ENCODE measurements at places on chromosomes 5 and 9.

DNA sequence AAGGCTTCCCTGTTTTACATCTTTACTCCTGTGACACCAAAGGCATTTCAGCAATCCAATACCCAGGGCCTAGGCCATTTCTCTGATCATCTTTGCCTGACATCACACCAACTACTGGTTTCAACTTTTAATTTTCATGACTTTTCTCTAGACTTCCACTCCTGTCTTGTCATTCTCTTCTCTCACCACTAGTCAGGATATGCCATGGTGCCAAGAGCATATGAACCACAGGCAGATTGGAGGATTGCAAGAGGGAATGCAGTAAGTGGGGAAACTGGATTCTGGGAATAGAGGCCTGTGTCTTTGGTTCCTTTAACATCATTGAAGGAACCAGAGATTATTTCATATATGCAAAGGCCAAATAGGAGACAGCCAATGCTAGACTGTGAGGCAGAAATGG is 69.3 kb downstream of the ANKRD31 start:
- DNase-seq, result no peak

DNA sequence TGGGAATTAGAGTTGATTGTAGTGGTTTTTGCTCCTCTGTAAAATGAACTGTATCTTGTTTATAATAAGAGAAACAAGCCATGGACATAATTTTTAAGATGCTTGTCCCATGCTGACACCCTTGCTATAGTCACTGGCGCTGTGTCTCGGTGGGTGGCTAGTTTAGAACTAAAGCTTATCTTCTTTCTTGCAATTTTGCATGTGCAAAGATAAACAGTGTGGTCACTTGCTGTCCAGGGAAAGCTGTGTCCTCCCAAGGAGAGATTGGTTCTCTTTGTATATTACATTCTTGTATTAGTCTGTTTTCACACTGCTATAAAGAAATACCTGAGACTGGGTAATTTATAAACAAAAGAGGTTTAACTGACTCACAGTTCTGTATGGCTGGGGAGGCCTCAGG is 143.8 kb downstream of the MELK start:
- DNase-seq, result no peak

GRCh38 chr5:135094339-135095051 is 60.5 kb upstream of the PITX1 start:
- DNase-seq, result no peak

- no peak for DNase-seq
Observed at GRCh38 chr9:119074017-119074416, 295.2 kb downstream of the BRINP1 start.

GRCh38 chr9:72590824-72591223 is 69.4 kb downstream of the TMC1 start:
- no peak for DNase-seq

DNA sequence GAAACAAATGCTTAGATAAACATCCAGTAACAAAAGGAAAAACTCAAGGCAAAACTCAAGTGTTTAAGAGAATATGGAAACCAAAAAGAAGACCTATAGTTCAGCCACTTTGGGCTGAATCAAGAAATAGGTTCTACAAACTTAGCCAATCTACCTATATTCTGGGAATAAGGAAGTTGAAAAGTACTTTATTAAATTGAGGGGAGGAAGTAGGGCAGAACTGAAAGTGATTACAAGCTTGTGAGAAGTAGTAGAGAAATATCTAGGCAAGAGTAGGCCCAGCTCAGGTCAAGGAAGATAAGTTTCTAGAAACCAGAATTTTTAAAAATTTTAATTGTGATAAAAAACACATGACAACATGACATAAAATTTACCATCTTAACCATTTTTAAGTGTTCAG is 384.8 kb upstream of the PCSK5 start:
- no peak for DNase-seq

DNA sequence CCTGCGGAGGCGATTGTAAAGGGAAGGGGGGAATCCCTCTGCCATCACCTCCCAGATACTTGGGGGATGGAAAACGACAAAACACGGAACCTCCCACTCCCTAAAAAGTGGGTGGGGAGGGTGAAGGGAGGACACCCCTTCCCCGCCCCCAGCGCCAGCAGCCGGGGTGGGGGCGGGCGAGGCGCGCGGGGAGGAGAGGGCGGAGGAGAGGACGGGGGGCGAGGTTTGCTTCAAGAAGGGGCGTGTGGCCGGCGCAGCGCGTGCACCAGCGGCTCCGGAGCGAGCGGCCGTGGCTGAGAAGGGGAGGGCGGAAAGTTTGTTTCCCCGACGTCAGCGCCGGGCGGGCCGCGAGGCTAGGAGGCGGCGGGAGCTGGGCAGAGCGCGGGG is at the start of gene PRRX2:
PRRX2 (plus strand) TSS at position 259 of the 387 bp plus-strand sequence. CDS start 221 bp downstream, outside the sequence.
- DNase-seq, result no peak

DNA sequence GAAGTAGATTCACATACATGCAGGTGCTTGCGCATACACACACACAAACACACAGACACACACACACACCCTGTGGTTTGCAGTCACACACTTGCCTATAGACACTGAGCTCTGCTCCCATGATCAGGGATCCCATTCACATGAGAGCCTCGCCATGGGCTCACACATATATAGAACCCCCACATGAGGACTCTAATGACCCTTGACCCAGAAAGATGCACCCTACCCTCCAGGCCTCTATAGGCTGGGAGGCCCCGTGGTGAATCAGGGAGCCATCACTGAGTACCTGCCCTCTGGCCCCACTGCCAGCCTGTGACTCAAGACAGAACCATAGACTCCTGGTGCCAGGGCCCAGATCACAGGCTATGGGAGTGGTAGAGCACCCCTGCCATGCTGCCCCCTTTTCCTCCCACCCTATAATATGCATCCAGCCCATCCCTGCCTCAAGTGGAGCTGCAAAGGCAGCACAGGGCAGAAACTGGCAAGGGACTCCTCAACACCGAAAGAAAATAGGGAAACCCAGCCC is 3.3 kb upstream of the AQP3 start:
- no peak for DNase-seq

GRCh38 chr5:35073160-35073559 is 25.4 kb upstream of the AGXT2 start:
- DNase-seq, result no peak

- DNase-seq, result no peak
Observed at GRCh38 chr5:80296121-80296520, 23.7 kb upstream of the SPZ1 start.

GRCh38 chr9:133713960-133714495 is 24.1 kb downstream of the SARDH start:
- DNase-seq, result no peak

DNA sequence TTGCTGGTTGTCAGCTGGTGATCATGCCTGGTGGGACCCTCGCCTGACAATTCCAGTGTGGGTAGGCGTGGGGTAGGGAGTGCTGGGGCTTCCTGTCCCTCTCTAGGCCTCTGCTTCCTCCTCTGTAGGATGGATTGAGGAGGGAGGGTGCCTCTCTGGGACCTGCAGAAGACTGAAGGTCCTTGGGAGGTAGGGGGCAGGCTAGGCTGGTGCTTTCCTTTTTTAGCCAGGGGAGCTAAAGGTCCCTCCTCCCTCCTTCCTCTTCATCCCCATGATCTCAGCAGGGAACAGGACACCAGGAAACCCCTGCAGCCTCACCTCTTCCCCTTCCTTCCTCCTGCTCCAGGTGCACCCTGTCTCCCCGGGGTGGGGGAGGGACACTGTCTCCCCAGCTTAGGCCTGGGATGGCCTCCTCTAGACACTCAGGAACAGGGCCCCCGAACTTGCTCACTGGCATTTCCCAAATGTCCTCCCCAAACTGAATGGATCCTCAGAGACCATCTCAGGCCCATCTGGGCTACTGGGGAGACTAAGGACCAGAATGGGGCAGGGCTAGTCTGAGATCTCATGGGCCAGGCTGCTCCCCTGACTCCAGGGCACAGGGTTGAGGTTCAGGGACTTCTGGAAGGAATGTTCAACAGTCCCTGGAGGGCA is 8.4 kb downstream of the SH2D3C start:
- DNase-seq, result no peak

DNA sequence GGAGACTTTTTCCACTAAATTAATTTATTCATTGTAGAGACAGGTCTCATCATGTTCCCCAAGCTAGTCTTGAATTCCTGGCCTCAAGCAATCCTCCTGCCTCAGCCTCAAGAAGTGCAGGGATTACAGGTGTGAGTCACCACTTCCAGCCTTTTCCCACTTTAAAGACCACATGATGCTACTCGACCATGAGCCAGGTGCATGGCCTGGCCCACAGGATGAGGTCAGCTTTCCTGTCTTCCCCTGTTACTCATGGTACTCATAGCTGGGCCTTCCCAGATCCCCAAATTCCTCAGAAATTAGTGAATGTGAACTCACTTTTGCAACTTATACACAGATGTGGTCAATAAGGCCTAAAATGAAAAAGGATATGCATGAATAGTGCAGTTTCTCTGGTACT is 395.9 kb downstream of the SEMA5A start:
- DNase-seq, result no peak

DNA sequence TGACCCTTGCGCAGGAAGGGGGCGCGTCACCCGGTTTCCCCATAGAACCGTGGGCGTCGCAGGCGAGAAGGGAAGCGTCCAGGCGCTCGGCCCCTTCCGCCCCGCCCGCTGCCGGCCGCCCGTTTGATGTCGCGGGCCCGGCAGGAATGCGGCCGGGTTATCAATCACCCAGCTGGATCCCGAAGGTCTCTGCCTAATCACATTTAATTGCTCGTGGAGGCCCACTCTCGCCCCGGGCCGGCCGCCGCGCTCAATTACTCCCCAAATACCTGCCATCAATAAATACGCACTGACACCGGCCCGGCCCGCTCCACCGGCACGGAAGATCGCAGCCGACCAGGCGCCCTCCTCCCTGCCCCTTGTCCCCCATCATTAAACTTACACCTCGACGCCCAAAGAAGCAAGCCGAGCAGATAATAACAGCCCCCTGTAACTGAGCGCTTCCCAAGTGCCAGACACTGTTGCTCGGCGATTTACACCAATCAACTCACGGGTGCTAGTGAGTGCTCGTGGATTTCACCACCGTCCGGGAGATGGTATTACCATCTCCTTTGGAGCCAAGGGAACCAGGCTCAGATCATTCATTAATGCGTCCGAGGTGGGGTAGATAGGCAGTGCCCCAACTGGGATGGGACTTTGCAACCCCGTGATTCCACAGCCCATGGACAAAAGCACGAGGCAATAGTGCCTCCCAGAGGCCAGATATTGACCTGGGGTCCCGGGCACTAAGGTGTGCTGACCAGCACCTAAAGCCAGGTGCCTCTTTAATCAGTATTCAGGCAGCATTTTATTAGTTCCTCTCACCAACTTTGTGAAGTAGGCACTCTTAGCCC is 11.3 kb downstream of the MSX2 start:
- no peak for DNase-seq

DNA sequence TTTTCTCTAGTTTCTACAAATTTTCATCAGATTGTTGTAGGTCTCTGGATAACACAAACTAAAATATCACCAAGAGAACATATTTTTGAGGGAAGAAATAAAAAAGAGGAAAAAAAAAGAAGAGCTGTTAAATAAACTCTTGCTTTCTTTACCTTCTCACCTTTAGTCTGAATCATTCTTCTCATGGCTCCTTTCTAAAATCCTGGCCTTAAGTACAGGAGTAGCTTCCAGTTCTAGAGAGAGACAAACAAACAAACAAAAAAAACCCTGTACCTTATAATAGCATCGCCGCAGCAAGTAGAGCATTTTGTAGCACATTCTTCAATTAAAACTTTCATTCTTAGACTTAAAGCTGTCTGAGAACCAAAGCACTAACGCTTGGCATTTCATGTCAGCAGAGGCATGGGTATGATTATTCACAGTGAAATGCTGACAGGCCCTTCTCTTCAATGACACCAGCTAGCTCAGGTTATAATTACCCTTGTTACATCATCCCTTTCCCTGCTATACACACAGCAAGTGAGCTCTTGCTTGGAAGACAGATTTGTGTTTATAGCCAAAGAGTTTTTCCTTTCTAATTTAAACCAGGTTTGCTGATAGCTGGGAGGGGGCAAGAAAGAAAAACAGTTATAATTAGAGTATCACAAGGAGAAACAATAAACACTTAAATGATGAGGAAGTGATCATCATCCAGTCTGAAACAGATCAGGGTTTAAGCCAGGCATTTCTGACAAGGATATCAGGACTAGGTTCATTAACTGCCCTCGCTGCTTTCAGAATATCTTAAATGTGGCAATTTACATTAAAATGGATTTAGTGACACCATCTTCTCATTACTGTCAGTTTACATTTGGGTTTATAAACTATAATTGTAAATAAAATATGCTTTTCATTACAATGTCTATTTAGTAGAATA is 510.9 kb upstream of the ZNF608 start:
- DNase-seq, result no peak

GRCh38 chr9:84357275-84357674 is 16.7 kb upstream of the SLC28A3 start:
- no peak for DNase-seq

DNA sequence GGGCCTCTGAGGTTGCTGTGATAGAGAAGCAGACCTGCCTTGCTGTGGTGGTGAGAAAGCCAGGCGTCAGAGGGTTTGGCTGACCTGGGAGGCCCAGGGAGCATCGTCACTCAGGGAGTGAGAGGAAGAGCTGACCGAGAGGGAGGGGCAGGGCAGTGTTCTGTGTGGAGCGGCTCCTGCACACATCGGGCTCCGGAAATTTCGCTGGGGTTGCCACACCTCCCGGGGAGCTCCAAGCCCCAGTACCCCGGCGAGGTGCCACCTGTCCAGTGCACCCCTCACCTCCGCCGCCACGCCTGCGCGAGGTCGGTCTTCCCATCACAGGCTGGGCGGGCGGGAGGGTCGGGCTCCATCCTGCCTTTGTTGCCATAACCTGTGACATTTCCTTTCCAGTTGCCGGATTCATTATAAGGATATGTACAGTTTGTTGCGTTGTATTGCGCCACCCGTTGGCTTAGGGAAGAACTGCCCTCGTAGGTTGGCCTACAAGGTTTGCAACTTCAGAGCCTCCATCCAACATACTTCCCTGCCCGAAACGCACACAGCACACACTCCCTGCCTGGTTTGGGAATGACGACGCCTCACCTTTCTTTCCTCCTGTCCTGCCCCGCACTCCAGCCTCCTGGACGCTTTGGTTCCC is 223.2 kb downstream of the CACNA1B start:
- DNase-seq, result no peak

DNA sequence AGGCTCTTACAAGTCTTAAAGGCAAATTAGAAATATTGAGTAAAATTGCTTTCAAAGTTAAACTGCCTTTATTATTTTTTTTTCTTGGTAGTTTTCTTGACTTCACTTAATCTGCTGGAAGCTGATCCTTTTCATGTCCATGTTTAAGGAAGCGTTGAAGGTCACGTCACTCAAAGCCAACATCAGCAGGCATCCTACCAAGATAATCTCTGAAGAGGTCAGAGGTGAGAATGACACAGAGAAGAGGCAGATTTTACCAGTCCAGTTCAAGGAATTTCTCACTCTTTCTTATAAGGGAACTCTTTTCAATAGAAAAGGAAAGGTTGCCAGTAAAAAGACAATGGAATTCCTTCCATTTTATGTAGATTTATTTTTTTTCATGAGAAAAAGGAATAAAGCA is 259.8 kb downstream of the ANXA1 start:
- DNase-seq, result no peak

- DNase-seq, result no peak
Observed at GRCh38 chr5:139762615-139763170, 32.9 kb upstream of the PSD2 start.

Data from effector memory CD4-positive, alpha-beta T cell (primary cell).